ENCODE measurements at places on chromosomes 4 and X.

GRCh38 chr4:140740422-140740821, 15.8 kb downstream of the TBC1D9 start:
- DNase-seq: no peak

DNA sequence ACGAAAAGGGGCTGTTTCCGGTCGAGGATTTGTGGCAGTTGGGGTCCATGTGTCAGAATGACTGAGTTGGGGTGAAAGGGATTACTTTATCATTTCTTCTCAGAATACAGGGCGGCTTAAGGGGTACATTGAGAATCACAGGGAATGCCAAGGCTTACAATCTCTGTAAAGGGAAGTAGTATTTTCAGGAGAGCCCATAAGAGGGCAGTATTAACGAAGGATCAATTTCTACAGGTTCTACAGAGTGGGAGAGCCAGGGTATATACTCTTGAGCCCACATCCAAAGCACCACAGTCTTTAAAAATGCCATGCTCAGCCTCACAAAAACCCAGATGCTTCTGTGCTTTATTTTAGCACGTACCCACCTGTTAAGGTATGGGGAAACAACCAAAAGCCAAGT, 67.7 kb upstream of the ZXDA start:
- DNase-seq: no peak

- DNase-seq: no peak
Observed at GRCh38 chrX:37455381-37455780, 106.2 kb downstream of the PRRG1 start.

DNA sequence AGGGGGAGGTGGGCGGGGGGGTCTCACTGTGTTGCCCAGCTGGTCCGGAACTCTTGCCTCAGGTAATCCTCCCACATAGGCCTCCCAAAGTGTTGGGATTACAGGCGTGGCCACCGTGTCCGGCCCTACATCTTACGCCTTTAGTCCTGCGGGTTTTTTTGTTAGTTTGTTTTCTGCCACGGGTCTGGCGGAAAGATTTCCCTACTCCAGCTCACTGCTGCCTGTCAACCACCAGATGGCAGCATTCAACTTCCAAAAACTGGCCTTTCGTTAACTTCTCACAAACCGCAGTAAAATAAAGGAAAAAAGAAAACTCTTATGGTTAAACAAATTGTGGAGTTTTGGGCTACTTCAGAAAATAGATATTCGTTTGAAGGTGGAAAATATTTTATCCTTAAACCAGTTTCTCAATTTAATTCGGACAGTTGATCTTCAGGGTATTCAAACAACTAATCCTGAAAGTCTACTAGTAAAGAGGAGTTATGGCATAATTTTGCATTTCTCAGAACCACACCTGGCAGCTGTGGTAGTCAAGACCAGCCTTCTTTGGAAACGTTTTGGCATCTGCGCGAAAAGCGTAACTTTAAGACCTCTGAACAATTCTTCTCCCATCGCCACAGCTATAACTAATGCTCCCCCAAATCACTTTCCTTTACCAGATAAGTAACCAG, 41.1 kb downstream of the LUZP4 start:
- DNase-seq: no peak

GRCh38 chr4:81746773-81747172, 275.1 kb upstream of the RASGEF1B start:
- DNase-seq: no peak

DNA sequence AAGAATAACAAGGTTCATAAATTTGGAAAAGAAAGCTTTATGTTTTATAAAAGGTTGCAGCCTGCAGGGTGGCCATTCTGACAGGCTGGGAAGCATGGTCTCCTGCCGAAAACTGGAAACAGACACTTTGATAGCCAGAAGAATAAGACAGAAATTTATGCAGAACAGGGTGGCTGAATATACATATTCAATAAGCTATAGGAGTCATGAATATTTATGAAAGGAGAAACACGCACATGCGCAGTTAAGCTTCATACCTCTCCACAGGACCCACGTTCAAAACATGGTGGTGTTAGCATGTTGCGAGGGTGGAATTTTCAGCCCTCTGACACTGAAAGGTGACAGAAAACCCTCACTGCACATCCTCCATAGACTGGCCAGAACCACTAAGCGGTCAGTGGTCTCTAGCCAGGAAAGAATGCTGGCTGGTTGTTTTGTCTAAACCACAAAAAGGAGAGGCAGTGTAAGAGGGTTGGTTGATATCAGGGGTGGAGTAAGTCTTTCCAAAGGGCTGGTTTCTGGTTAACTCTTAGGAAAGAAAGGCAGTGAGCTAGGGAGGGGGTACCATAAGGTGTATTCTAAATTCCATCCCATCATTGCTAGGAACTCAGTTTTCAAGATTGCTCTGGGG, 58.2 kb downstream of the ANXA10 start:
- no peak for DNase-seq

DNA sequence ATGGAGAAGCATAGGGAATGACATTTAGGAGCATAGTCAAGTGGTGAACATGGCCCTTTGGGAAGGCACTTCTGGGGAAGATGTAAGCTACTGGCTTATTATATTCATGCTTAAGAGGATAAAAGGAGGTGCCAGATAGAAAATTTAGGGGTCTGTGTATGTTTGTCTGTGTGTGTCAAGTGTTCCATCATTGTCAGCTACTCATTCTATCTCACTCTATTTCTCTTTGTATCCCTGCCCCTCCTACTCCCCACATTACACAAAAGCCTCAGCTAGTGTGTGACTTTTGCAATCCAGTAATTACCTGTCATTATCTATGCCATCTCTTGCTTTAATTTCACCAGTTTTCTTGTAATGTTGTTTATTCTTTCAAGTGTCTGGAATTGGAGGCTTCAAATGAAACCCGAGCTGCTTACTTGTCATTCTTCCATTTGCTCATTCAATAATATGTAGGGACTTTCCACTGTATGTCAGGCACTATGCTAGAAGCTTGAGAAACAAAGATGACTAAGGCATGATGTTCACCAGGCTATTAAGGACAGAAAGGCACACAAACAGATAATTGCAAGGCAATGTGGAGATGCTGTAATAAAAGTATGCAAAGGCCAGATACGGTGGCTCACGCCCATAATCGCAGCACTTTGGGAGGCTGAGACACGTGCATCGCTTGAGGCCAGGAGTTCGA, 229.8 kb upstream of the TEX13C start:
- DNase-seq: no peak

DNA sequence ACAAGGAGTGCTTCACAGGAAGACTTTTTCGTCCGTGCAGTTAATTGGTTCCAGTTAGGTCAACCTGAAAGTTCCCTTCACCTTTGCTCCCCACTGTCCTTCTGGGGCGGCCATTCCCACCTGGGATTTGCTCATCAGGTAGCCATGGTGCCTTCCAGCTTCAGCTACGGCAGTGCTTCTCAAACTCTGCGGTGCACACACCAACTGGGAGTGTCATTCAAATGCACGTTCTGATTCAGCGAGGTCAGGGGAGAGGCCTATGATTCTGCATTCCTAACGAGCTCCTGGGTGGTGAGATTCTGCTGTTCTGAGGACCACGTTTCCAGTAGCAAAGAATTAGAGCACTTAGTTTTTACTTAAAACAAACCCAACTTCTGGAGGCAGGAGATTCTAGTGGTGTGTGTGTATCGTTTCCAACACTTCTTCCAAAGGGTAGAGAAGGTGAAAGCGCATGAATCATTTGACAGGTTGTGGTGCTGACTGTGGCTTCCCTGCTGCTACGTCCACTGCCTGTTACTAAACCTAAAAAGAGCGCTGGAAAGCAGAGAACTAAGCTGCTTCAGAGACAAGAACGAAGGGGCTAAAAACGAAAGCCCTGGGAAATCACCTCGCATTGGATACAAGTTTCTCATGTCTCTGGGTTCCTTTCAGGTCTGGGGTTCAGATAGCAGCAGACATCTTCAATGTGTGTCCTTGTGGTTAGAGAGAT, 4.7 kb upstream of the HELT start:
- no peak for DNase-seq

- no peak for DNase-seq
Observed at GRCh38 chr4:37588150-37588549, 98.0 kb downstream of the RELL1 start.

All from omental fat pad (tissue), 4 donors.